ENCODE measurements at places on chromosomes 6 and 20. TPM values are rescaled to one million over a fixed set of nuclear protein-coding genes. Genes with fewer than 3 reads are reported as not detected.

JPH2 gene
- polyA plus RNA-seq: 19.9 TPM

C20orf144 gene
- polyA plus RNA-seq: 0.05 TPM

RMND1 gene
- polyA plus RNA-seq: 18.3 TPM

SIRPB1 gene
- polyA plus RNA-seq: 0.73 TPM

ZNF311 gene
- polyA plus RNA-seq: 0.09 TPM
